ENCODE measurements at places on chromosomes 7 and 10.

GRCh38 chr10:78727728-78728127 is 341.0 kb upstream of the ZMIZ1 start:
- no peak for DNase-seq

DNA sequence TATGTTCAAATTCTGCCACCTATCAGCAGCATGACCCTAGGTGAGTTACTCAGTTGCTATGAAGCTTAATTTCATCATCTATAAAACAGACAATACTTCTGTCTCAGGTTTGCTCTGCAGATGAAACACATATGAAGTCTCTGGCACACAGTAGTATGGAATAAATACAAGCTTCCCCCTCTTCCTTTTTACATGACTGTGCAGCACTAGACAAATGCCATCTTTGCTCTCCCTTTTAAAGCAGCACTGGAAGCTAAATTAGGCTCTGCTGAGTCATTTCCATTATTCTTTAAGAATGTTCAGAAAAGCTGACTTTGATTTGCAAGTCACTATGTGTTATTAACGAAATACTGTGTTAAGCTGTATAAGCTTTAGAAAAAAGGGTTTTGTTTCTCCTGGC is 40.7 kb upstream of the ANAPC16 start:
- DNase-seq: no peak

DNA sequence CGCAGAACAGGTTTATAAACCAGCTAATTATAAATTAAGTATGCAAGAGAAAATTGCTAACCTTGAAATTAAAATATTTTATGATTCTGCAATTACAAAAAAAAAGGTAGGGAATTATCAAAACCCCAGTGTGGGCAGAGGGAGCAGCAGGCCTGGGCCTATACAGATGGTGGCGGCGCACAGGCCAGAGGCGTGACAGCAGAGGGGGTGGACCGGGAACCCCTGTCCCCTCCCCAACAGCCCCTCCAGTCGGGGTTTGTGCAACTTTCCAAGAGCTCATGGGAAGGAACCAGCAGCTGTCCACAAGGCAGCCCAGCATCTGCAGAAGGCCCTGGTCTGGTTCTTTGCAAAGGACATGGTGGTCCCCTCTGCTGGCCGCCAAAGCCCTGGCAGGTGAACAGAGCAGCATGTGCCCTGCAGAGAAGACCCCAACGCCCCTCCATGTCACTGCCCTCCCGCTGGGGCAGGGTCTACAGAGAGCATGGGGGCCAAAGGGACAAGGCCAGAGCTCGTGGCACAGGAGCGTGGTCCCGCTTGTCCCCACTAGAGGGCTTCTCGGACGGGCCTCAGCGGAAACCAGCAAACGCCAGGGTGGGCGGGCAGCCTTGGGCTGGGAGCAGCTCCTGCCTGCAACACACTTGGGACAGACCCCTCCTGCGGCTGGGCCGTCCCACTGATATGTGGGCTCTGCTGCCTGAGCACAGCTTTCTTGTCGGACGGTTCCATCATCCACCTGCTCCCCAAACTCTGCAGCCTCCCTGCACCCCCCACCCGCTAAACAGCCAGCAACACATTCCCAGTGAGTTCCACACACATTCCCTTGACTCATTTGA is 75.1 kb downstream of the EBF3 start:
- no peak for DNase-seq

GRCh38 chr10:48390933-48391845 is 84.7 kb downstream of the MAPK8 start:
- no peak for DNase-seq

GRCh38 chr10:62373995-62374861 is at the start of gene ZNF365:
Gene ZNF365 (plus strand): TSS chr10:62374369. CDS start chr10:62376194, 1,825 bp downstream.
- peak; percentile 86 for DNase-seq

DNA sequence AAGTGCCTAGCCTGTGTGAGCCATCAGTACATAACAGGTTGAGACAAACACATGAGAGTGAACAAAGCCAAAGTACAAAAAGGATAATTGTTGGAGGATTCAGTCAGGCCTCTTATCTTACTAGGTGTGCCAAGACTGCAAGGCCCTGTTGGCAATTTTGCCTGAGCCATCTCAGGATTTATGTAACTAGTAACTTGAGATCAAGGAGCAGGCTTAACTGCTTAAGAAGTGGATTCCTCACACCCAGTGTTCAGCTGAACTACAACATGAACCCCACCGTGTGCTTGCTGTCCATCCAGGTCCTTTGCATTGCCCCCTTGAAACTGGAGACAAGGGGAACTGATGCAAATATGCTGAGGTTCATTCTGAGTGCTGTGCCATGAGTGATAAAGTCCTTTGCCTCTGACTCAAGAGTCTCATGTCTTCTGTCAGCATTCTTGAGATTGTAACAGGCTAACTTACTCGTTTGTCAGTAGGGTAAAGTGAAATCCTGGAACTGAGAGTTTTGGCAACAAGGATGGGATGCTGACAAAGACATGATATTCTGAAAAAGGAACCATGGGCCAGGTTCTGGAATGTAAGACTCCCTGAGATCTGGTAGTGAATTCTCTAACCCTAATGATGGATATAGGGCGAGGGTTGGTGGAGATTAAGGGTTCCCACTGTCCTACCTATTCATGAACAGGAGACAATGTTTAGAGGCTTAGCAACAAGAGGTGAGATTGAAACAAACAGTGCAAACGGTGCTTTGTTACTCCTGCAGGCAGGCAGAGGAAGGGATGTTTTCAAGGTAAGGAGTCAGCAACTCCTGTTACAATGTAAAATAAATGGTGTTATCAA is 44.1 kb upstream of the GATAD1 start:
- DNase-seq: no peak

DNA sequence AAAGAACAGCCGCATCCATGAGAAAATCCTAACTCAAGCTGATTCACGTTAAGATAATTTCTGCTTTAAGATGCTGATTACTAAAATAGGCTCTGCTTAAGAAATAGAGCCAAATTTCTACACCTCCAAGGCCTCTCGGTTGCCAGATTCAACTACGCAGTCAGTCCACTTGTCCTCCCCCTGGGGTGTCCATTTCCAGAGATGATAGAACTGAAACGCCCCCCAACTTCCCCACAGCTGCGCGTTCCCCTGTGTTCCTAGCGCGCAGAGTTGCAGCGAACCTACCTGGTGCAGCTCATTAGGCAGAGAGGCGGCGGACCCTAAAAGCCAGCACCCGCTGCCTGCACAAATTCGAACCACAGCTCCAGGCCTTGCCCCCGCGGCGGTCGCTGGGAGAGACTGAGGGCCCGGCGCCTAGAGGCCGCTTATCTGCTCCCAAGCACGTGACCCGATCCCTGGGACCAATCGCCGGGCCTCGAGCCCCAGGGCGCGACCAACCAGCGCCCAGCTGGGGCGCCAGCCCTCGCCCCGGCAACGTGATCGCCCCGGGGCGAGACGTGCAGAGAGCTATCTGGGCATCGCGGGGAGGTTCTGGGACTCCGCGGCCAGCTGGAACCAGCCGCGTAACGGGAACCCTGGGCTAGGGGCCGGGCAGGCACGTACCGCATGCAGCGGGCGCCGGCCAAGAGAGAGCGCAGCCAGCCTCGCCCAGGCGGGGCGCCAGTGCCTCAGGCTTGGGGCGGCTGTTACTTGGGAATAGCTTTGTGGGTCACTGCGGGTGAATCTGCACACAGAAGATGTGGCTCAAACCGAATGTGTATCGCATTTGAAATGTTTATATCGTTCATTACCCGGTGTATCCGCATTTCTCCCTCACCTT is at the start of gene PPP1R3C:
PPP1R3C (minus strand) TSS at position 401 of the 880 bp plus-strand sequence; CDS start at position 299, 102 bp downstream.
- peak; percentile 91 for DNase-seq

GRCh38 chr10:98312822-98313221 is 44.8 kb upstream of the LOXL4 start:
- no peak for DNase-seq

DNA sequence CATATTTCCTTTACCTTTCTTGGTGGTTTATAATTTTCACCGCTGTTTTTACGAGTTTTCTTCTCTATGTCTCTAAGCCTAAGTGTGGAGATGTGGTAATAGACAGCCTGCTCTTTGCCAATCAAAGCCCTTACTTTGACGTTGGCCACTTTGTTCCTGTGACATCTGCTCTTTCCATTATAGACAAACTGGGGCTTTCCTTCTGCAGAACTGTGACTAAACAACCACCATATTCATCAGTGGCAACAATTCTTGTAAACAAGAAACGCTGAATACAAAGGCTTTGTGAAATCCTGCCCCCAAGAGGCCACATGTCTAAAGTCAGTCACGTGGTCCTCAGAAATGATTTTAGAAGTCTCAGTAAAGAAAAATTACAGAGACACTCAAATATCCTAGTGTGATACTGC is 59.6 kb upstream of the CAPZA2 start:
- DNase-seq: peak; percentile 82

GRCh38 chr10:94286901-94287300 is 75.8 kb downstream of the NOC3L start:
- DNase-seq: no peak

- DNase-seq: no peak
These were observed 3.2 kb downstream of the FIS1 start for GRCh38 chr7:101241443-101242349.

DNA sequence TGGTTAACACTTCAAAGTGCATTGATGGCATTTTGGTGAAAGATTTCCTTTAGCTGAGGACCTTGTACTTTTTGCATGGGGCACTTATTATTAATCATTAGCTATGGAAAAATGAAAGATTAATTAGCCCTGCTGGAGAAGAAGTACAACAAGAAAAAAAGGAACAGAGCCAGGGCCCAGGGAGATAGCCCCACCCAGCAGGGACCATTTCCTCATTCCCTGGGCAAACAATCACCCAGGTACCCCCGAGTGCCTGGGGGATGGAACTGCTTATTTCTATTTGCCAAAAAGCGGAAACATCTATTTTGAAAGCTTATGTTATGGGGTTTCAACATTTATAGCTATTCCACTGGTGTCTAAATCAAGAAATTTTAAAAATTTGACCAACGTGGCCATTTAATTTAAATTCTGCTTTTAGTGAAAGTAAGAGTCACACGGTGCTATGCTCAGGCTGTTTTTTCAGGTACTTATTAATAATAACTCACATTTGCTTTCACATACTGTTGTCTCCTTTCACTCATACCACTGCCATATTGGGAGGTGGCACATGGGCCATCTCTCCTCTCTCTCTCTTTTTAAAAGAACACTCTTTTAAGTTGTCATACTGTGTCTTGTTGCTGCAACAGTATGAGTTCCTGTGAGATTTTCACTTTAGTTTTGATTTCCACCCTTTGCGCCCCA is 143.6 kb upstream of the KIF5B start:
- DNase-seq: no peak

GRCh38 chr10:23695825-23696420 is 257.0 kb downstream of the OTUD1 start:
- no peak for DNase-seq

DNA sequence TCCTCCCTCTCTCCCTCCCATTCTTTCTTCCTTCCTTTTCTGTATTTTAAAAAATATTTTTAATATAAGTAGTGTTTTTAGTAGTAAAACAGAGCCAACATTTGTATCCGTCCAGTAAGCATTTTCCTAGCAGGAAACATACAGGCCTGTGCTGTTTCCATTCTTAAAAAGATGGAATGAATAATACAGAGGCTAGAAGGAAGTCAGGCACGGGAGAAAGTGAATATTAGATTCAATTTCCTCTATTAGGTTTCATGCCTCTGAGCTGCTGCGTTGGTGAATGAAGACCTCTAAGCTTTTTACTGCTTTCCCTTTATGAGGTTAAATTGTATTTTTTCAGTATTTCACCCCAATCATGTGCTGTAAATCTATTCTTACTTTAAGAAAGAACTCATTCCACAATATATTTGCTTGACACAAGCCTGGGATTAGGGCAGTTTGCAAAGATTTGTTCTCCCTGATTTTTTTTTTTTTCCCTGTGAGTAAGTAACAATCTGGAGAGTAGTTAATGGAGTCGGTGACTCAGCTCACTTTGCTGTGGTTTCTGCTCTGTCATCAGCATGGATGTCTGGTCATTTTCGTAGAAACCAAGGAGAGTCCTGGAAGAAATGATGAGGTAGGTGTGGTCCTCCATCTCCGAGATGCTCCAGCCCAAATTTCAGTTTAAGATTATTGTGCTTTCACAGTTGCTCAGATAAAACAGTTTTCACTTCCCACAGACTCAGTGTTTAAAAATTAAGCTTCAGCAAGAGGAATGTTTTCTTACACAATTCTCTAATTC is 76.1 kb upstream of the PITRM1 start:
- no peak for DNase-seq

GRCh38 chr7:34327681-34328080 is 330.3 kb upstream of the NPSR1 start:
- DNase-seq: no peak

DNA sequence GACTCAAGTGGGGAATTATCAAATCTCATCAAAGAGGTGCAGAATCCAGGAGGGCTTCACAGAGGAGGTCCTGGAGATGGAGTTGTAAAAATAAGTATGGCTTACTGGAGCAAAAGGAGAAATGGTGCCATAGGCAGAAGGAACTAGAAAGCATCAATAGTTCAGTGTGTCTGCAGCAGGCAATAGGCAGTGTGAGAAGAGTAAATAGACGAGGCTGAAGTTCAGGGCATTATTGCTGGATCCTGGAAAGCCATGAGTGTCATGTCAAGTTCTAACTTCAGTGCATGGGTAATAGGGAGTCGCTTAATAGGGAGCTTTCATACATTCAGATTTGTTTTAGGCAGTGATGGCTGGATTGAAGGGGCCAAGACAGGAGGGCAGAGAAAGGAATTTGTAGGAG is 39.3 kb downstream of the CYP26A1 start:
- DNase-seq: no peak

DNA sequence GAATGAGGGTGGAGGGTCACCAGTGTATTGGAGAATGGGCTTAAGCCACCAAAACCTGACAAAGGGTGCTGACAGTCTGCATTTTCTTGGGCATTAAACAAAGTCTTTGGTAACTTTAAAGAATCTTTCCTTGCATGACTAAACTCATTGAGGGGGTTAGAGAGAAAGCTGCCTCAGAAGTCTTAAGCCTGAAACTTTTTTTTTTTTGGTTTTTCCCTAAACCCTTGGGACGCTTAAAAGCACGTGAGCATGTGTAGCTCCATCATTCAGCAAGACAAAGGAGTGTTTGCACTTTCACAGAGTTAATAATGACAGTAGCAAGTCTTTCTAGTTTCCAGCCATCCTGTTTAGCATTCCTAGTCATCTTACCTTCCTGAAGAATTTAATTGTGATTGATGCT is 110.7 kb downstream of the LRMDA start:
- no peak for DNase-seq

- DNase-seq: no peak
These were observed 24.7 kb downstream of the AFAP1L2 start for GRCh38 chr10:114379631-114380041.

GRCh38 chr10:2525781-2526180 is 541.6 kb upstream of the PFKP start:
- DNase-seq: no peak

DNA sequence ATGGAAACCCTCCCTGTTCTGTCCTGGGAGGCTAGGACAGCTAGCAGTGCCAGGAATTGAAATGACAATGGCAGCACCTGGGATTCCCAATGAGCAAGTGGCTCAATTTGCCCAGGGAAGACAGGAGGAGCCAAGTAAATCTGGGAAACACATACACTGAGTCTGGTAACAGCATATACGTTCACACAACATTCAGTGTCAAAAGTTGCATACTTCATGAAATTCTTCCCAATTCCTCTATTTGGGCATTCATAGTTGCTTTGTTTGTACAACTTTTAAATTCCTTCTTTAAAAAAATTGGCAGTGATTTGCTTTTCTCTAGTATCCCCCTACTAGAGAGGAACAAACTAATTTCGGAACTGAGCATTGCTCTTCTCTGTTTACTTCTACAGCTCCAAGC is 2.9 kb upstream of the FRMD4A start:
- no peak for DNase-seq

Data from hippocampal formation (tissue), 2 donors.